Liver (tissue), 10 donors: ENCODE measurements at places on chromosomes 4 and X.

- no peaks in the 10 kb centered on the region for H3K36me3 ChIP-seq
- H3K4me1 ChIP-seq, result peaks cover 7% of the 10 kb centered on the region
- H3K27me3 ChIP-seq, result no peaks in the 10 kb centered on the region
- no peak overlapping the region for H3K27ac ChIP-seq
- no peak overlapping the region for H3K4me3 ChIP-seq
Observed at GRCh38 chrX:106731590-106731989, 5.1 kb downstream of the RNF128 start.

GRCh38 chrX:45850775-45851433 is 650.2 kb upstream of the DIPK2B start:
- peak overlapping the region; percentile 56 for H3K4me3 ChIP-seq
- H3K4me1 ChIP-seq, result peaks cover 6% of the 10 kb centered on the region
- H3K27me3 ChIP-seq, result no peaks in the 10 kb centered on the region
- peak; percentile 32 for DNase-seq
- H3K36me3 ChIP-seq, result no peaks in the 10 kb centered on the region
- H3K27ac ChIP-seq, result no peak overlapping the region

GRCh38 chrX:152904151-152905080 is 6.5 kb downstream of the ZNF185 start:
- H3K27ac ChIP-seq, result no peak overlapping the region
- DNase-seq, result peak; percentile 50
- no peak overlapping the region for H3K4me3 ChIP-seq
- no peaks in the 10 kb centered on the region for H3K36me3 ChIP-seq

DNA sequence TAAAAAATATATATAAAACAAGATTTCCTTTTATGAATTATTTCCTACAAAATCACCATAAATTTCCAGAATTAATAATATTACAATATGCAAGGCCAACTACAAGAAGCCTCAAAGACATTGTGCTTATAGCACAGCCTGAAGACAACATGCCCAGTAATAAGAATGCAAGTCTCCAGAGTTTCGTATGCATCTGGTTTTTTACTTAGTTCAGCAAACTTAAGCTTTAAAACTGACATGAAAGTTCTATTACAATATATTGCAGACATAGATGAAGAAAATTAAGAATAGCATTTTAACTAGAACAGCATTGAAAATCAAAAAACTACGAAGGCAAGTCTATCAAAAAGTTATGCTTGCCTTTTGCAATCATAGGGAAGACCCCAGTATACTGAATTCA is 107.6 kb downstream of the PRDM5 start:
- no peak for DNase-seq
- H3K4me1 ChIP-seq, result no peaks in the 10 kb centered on the region
- H3K27me3 ChIP-seq, result no peaks in the 10 kb centered on the region
- no peaks in the 10 kb centered on the region for H3K36me3 ChIP-seq
- no peak overlapping the region for H3K27ac ChIP-seq

- no peaks in the 10 kb centered on the region for H3K36me3 ChIP-seq
- no peaks in the 10 kb centered on the region for H3K4me1 ChIP-seq
- H3K27me3 ChIP-seq, result no peaks in the 10 kb centered on the region
- H3K27ac ChIP-seq, result no peak overlapping the region
- no peak for DNase-seq
Observed at GRCh38 chrX:40449956-40450706, 130.6 kb upstream of the ATP6AP2 start.

GRCh38 chr4:71711985-71712348 is 71.9 kb downstream of the GC start:
- H3K4me3 ChIP-seq, result no peak overlapping the region
- H3K36me3 ChIP-seq, result no peaks in the 10 kb centered on the region
- DNase-seq, result no peak
- H3K4me1 ChIP-seq, result peaks cover 4% of the 10 kb centered on the region

DNA sequence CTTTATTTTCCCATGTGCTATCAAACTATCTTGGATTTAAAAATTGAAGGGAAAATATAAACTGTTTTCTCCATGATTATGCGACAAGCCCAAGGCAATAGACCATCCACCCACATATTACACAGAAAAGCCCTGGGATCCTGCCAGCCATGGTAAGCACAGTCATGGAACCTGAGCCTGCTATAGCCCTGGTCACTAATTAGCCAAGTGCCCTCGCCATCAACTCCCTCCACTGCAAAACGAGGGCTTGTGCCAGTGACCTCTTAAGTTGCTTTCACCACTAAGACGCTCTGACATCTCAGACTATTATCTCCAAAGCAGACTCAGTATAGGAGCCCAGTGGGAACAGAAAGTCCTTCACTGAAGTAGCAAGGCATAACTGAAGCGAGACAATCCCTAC is 69.2 kb downstream of the NLGN4X start:
- H3K27me3 ChIP-seq, result no peaks in the 10 kb centered on the region
- no peak overlapping the region for H3K4me3 ChIP-seq
- H3K4me1 ChIP-seq, result no peaks in the 10 kb centered on the region
- no peaks in the 10 kb centered on the region for H3K36me3 ChIP-seq
- no peak overlapping the region for H3K27ac ChIP-seq

DNA sequence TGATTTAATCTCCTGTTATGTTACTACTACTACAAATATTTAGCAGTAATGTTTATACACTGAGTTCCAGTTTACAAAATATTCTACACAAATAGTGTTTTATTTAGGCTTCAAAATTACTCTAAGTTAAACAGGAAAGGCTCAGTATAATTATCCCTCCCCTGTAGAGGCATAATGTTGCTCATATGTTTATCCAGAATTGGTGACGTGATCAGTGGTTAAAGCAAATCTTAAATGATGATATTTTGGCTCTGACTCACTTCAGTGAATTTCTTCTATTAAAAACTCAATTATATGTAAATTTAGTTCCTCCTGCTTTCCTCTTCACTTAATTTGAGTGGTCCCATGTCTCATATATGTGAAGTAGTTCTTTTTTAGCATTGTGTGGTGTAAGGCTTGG is 438.5 kb downstream of the ADGRL3 start:
- H3K4me3 ChIP-seq, result no peak overlapping the region
- H3K27me3 ChIP-seq, result no peaks in the 10 kb centered on the region
- H3K36me3 ChIP-seq, result no peaks in the 10 kb centered on the region
- H3K4me1 ChIP-seq, result no peaks in the 10 kb centered on the region
- no peak overlapping the region for H3K27ac ChIP-seq
- no peak for DNase-seq

GRCh38 chr4:98833384-98833783 is 95.5 kb downstream of the EIF4E start:
- H3K27me3 ChIP-seq, result no peaks in the 10 kb centered on the region
- H3K4me1 ChIP-seq, result no peaks in the 10 kb centered on the region
- no peaks in the 10 kb centered on the region for H3K36me3 ChIP-seq
- DNase-seq, result no peak
- H3K27ac ChIP-seq, result no peak overlapping the region
- no peak overlapping the region for H3K4me3 ChIP-seq

DNA sequence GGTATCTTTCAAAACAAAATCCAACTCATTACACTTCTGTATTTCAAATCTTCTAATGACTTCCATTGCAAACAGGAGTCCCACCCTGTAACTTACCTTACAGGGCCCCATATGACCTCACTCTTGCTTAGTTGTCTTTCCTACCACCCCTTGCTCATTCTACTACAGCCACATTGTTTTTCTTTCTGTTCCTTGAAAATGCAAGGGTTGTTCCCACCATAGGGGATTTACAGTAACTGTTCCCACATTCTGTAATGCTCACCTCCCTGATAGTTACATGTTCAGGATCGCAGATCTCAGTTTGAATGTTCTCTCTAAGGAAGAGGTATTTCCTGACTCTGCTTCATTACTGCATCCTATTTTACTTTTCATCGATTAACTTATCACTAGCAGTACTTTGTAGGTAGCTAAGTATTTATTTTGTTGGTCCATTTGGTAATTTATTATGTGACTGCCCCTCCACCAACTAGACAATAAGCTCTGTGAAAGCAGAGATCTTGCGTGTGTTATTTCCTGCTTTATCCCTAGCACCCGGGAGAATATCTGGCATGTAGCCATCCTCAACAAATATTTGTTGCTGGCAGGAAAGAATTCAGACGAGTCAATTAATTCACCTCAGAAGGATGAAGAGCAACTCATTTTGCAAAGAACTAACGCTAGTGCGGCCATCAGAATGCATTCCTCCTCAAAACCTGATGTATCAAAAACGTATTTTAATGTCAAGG is 21.4 kb downstream of the MAOB start:
- H3K4me1 ChIP-seq, result peaks cover 24% of the 10 kb centered on the region
- H3K27me3 ChIP-seq, result no peaks in the 10 kb centered on the region
- DNase-seq, result no peak
